NCI-H446 (cell line): ENCODE measurements at places on chromosomes 7 and 10.

DNA sequence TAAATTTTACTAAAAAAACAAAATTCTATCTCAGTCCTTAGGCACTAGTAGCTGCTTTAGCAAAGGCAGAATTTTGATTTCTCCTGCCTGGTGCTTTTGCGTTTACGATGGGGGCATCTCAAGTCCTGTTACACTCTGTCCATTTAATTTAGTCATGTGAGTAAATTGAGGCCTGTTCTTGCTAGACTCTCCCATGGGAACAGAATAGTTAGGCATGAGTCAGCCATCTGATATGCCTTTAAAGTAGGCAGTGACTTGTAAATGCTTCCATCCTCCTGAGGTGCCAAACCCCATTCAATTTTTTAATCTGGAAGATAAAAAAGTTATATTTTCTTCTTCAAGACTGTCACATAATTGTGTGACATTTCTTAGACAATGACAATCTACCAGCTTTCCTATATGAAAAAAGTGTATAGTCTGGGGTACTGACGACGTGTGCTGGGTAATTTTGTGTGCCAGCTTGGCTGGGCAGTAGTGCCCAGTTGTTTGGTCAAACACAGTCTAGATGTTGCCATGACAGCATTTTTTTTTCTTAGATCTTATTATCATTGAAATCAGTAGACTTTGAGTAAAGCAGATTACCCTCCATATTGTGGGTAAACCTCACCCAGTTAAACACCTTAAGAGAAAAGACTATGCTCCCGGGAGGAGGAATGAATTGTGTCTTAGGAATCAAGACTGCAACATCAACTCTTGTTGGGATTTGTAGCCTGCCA, 603.4 kb downstream of the SORCS1 start:
- DNase-seq = no peak

GRCh38 chr10:12712293-12712983, 289.1 kb downstream of the CCDC3 start:
- DNase-seq = no peak

DNA sequence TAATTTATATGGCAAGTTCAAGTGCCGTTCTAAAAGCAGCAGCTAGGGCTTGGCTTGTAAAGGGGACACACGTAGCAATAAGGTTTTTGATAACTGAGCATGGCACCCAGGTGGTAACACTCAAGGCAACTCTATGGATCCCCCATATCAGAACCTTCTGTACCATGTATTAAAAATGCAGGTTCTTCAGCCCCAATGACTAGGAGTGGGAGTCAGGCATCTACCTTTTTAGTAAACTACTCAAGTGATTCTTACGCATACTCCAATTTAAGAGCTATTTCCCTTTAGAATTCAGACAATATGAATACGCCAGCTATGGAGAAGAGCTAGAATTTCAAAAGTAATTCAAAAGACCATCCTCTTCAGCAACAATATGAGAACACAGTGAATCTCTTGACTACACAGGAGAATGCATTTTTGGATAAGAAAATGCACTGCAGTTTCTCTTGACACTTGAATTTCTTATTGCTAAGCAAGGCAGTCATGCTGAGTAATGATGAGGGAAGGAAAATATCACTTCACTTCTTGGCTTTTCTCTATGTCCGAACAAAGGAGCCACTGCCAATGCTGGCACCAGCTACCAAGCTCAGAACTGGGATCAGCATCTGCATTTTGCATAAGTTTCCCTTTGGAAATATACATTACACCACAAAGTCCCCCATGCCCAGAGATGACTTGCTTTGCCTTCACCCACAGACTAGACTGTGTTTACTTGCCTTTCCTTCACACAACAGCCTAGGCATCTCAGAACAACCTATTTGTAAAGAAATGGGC, 53.5 kb downstream of the ABLIM1 start:
- DNase-seq = no peak

DNA sequence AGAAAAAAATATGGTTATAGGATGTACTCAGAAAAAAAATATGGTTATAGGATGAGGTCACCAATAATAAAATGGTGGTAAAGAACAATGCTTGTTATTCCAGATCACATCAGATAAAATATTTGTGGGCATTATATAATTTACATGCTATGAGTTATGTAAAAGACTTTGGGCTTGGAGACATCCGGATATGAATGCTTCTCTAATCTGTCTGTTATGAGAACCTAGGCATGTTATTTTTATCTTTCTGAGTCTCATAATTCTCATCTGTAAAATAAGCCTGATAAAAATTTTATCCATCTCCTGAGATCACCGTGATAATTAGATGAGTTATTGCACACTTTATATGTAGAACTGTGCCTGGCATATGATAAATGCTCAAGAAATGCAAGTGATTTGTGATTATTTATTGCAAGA, 37.8 kb downstream of the DKK1 start:
- DNase-seq = no peak

DNA sequence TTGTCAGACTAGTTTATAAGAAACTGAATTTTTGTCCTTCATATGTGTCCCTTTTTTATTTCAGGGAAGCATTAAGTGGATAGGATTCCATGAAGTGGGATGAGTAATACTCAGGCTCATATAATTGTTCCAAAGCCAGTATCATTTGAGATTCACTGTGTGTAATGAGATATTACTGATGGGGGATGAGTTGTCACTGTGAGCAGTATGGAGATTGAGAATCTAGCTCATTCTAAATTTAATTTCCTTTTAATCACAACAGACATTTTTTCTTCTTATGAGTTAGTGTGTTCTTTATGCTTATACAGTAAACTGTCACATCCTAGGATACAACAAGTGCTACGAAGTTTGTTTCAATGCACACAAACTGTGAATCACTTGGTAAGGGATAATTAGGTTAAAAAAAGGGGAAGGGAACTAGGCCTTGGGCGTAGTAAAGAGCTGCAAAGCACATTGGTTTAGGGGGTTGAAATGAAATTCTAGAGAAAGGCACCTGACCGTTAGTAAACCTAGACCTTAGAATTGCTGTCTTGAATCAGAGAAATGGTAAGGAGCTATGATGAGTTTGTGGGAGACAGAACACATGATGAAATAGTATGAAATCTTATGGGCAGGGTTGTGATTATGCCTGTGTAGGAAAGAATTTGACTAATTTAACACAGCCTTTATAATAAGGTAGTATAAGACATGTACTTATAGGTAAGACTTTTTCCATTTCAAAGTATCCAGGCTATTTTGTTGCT, 153.4 kb downstream of the MLLT10 start:
- no peak for DNase-seq

DNA sequence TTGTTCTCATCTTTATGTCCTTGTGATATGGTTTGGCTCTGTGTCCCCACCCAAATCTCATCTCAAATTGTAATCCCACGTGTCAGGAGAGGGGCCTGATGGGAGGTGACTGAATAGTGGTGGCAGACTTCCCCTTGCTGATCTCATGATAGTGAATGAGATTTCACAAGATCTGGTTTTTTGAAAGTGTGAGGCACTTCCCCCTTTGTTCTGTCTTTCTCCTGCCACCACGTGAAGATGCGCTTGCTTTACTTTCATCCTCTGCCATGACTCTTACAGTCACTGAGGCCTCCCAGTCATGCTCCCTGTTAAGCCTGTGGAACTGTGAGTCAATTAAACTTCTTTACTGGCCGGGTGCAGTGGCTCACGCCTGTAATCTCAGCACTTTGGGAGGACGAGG, 161.0 kb downstream of the HERPUD2 start:
- no peak for DNase-seq

DNA sequence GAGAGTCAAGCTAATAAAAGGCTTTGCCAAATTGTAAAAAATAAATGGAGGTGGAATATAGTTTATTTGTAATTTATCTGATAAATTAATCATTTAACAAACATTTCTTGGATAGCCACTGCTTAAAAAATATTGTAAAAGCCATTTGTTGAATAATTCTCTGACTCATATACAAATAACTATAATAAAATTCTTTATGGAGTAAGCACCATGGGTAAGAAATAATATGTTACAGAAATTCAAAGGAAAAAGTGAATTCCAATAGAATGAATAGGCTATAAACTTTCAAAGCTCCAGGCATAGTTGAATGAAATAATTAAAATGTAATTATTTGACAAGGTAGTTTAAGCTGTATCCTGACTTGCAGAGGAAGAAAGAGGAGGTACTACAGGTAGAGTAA, 291.4 kb upstream of the TMEM229A start:
- no peak for DNase-seq

DNA sequence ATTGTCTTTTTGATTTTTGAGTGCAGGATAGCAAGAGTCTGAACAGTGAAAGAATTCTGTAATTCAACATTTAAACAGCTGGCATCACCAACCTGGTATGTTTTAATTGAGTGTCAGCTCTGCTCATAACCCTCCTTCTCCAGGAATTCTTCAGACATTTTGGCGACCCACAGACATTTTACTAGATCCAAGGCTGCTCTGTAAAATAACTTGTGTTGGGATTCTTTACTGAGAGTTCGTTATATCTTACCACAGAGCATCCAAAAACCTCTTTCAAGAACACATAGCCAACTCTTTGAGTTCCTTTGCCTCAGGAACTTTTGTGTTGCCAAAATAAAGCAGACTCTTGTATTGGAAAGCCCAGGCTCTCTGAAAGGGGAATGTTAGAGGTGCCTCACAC, 27.7 kb upstream of the SORCS3 start:
- DNase-seq = no peak

DNA sequence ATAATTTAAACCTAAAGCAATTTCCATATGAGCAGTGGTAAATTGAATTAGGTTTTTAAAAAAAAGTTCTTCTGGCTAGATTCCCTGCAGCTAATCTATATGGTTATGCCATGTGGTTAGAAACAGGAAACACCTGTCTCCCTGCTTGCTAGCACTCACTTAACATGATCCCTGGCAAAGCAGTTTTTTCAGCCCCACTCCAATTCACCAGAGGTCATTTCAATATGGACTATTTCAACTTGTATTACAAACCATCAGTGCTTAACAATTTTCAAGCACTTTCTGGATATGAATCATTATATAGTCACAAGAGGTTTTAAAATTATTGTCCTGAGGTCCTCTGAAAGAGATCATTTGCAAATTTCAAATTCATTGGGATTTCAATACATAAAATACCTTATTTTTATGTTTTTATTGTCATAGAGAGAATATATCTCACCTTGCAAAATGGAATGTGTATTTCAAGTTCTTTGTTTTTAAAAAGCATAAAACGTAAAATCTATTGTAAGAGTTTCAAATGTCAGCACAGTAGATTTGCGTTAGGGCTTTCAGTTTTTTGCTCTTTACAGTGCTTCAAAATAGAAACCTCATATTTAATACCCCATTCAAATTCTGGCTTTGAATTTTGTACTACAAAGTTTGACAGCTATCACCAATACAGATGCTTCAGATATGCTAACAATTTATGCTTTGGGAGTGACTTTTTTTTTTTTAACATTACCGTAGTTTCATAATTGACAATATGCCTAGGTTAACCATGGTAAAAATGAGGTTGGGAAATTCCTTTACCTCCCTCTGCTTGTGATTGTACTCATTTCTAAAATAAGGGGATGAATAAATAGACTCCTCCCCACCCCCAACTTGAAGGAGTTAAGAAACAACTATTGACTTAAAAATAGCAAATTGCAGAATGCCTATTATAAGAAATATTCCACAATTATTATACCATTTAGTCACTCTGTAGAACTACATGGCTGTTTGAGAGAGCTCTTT, 117.5 kb upstream of the HGF start:
- DNase-seq = no peak

- DNase-seq = no peak
Observed at GRCh38 chr10:69045441-69046300, 42.2 kb upstream of the SRGN start.
